ENCODE measurements at places on chromosomes 12 and 14.

GRCh38 chr12:74334780-74335179 is 202.9 kb upstream of the ATXN7L3B start:
- DNase-seq, result no peak

DNA sequence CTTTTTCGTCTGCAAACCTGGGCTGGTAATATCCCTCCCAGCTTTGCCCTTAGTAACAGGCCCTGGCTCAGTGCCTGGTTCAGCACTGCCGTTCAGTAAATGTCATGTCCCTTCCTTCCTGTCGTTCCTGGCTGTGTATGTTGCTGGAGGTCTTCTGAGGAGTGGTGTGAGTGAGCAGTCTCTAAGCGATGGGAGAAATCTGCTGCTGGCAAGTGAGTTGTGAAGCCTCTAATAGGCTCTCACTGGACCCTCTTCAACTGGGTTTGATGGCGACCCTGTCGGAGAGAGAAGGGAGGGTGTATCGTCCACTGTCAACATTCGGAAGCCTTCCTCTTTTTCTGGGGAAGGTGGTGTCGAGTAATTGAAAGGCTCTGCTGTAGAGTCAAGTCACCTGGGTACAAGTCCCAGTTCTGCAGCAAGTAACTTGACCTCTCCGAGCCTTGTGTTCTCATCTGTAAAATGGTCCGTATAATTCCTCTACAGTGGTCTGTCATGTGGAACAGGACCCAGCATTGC is 62.8 kb downstream of the HRK start:
- DNase-seq, result no peak

GRCh38 chr12:18922851-18923250 is 184.9 kb downstream of the CAPZA3 start:
- no peak for DNase-seq

GRCh38 chr12:64160021-64160710 is 61.9 kb downstream of the KICS2 start:
- DNase-seq, result no peak

- DNase-seq, result no peak
These were observed 512 bp downstream of the ACTR10 start for GRCh38 chr14:58200480-58200841.

DNA sequence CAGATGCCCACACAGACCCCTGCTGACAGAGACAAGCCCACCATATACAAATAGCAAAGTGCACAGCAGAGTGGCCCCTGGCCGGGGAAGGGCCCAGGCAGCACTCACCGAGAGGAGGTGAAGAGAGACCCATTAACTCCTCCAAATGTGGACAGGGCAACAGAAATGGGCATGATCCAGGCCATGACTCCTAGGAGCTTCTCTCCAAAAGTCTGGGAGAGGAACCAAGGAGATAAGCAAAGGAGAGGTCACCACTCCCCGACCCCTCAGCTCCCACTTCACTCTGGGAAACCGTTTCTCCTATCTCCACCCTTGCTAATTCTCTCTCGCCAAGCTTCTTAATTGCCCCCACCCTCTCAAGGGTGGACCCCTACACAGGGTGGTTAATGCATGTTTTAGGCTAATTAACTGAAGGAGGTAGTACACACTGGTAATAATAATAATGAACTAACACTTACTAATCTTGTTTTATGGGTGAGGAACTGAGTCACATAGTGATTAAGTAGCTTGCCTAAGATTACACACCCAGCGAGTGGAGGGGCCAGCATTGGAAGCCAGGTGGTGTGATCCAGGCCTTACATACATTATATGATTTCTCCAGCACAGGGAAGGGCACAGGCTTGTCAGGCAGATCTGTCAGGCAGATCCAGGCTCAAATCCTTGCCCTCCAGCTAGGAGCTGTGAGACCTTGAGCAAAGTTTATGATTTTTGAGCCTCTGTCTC is 18.9 kb upstream of the CEBPE start:
- no peak for DNase-seq

GRCh38 chr12:24226745-24227350 is 277.4 kb upstream of the SOX5 start:
- DNase-seq, result peak; percentile 61
